Stimulated activated CD4-positive, alpha-beta T cell treated with anti-CD3 and anti-CD28 coated beads, Interleukin-15, amount 100 ng/mL, for 1 hour (primary cell): ENCODE measurements at places on chromosomes 12 and 14.

DNA sequence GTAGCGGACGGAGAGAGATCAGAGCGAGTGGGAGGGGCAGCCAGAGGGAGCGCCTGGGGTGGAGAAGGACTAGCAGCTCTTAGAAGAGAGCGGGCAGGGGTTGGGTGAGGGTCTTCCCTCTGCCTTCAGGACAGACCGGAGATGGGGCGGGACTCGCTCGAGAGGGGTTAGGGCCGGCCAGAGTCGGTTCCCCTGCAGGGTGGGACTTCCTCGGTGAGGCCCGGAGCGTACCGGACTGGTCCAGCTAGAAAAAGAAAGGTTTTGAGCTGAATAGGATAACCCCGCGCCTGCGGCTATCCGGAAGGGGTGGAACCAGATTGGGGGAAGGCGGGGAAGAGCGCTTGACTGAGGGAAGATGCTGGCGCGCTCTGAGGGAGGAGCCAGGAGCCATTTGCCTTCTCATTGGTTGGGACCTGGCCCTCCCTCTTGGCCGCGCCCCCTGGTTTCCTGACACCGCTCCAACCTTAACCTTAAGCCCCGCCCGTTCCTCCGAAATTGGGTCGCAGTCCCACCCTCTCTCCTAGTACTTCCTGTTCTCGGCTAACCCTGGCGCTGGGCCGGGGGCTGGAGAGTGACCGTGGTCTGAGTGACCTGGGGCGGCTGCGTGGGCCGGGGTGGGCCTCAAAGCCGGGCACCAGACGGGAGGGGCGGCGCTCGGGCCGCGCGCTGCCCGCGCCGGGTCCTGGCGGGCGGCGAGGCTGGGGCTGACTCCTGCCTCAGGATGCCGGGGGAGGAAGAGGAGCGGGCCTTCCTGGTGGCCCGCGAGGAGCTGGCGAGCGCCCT, at the start of gene RNF31:
TSS of gene RNF31 (plus strand) at position 521 of the 783 bp plus-strand sequence. CDS start at position 722, 201 bp downstream.
- DNase-seq = peak; percentile 94

DNA sequence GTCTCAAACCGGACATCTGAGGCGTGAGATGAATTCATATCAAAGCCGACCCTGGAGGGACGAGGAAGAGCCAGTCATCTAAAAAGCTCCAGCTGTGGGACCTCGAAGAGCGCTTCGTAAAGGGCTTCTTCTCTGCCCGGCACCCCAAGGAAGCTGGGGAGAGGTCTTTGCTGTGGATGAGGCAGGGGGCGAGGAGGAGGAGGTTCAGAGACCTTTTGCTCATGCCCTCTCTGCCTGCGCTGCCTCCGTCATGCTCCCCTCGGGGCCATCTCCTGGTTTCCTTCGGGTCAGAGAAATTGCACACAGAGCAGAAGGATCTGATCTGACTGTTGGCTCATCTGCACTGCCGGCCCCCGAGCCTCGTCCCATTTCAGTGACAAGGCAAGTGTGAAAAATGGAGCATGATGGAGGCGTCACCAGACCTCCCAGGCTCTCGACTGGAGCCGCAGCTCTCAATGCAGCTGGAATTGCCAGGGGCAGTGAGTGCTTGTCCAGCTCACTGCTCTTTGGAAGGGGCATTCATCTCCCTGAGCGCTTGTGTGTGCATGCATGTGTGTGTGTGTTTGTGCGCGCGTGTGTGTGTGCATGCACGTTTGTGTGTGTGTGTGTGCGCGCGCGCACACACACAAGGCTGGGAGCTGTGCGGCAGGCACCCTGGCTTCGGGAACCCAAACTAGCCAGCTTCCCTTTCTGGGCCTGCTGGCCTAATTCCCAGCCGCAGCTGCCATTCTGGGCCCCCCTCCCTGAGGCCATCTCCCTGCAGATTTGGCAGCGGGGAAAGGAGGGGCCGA, 9.2 kb downstream of the CABP1 start:
- no peak for DNase-seq

DNA sequence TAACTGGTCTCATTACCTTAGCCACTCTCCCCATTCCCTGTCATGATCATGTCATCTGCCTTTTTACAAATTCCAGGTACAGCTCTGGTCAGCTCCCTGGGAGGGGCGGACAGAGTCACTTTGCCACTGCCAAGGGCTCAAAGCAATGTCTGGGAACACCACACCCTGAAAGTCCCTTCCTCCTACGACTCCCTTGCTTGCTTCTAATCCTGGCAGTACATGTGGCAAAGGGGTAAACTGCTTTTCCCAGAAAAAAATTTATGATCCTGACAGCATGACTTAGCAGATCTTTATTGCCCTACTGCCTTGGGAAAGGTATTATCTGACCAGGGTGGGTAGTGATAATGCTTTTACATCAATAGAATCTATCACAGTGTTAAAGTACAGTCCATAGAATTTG, 376.0 kb upstream of the PDE3A start:
- DNase-seq = no peak

DNA sequence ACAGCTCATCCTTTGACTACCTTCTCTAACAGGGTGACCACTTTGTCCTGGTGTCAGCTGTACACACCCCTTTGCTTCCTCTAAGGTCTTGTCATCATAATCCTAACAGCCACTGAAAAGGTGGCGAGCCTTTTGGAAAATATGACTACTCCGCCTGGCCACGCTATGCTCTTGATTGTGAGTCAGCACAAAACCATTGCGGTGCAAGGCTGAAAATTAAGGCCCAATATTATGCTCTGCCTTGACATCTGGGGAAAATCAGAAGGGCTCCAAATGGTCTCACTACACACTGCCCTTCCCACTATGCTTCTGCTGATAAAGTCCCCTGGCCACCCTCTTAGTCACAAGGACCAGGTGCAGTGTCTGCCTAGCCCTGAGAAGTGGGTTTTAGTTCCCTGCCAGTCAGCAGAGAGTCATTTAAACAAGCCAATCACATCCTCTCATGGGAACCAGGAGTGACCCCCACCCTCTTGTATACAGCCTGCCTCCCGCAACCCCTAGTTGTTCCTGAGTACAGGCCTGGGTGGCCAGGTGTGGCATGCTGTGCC, 34.3 kb downstream of the FGD6 start:
- no peak for DNase-seq

DNA sequence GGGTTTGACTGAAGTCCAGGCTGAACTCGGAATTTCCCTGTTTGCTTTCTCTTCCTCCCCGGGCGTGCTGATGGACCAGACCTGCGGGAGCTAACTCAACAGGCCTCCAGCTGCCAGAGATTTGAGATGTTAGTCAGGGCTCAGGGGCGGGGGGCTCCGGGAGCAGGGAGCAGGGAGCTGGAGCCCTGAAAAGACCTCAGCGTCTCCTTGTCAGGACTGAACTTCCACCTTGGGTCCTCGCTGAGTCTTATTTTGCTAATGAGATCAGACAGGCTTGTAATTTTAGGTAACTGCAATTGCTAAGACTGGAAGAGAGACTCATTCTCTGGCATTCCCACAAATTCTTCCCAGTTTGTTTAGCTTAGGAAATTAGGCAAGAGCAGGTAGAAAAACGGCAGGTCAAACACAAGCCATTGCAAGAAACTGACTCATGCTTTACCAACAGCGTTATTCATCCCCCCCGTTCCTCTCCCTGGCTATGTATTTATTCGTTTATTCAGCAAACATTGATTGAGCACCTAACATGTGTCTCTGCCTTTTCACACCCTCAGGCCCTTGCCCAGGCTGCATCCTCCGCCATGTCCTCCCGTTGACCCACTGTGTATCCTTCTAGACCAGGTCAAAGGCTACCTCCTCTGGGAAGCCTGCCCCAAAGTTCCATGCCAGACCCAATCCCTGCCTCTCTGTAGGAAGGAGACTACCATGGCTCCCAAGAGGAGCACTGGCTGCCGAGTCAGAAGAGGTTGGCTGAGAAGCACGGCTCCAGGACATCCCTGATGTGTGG, 80.4 kb upstream of the DIO3 start:
- DNase-seq = no peak

DNA sequence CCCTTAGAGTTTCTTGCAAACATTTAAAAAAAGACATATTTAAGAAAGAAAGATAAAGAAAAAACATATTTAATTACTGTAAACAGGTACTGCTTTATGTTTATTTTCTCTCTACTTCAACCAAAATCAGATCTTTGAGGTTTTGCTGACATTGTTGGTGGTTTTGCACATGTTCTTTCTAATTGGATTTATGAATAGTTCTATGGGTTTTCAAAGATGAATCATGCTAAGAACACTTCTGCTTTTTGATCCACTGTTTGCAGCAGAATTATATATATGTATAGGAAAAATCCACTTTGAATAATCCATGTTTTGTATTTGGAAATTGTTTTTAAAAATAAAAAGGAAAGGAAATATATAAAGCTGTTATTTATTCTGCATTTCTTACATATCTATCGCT, 78.4 kb downstream of the FRMD6 start:
- DNase-seq = no peak

DNA sequence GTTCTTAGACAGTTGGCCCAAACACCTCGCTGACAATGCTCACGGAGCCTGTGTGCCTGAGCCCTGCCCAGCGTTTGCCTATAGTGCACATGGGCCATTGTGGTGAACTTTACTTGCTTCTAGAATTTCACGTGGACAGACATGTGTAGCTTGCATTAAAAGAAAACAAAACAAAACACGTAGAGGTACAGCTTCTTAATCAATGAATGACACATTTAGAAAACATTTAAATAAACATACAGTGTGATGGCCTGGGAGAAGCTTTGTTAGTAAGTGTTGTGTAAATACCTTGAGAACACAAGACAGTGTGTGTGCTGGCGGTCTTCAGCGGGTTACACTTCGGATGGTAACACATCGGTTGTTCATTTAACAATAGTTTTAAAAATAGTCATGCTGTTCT, 38.1 kb downstream of the SMOC1 start:
- no peak for DNase-seq

DNA sequence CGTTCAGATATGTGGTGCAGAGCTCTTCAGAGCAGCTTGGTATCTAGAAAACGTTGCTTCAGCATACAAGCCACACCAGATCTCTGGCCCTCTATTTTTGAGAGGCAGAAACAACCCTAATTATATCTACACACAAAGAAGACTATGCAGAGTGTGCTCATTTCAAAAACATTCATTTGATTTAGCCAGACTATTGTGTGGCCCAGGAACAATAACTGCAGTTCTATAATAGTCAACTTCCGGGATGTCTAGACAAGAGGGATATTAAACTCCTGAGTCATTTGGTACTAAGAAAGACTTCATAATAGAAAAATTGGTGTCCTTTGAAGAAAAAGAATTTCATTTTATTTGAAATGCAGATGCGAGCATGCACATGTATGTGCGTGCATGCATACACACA, 153.8 kb downstream of the PELI2 start:
- no peak for DNase-seq

- DNase-seq = no peak
These were observed 23.2 kb downstream of the HSPB8 start for GRCh38 chr12:119201789-119202543.

DNA sequence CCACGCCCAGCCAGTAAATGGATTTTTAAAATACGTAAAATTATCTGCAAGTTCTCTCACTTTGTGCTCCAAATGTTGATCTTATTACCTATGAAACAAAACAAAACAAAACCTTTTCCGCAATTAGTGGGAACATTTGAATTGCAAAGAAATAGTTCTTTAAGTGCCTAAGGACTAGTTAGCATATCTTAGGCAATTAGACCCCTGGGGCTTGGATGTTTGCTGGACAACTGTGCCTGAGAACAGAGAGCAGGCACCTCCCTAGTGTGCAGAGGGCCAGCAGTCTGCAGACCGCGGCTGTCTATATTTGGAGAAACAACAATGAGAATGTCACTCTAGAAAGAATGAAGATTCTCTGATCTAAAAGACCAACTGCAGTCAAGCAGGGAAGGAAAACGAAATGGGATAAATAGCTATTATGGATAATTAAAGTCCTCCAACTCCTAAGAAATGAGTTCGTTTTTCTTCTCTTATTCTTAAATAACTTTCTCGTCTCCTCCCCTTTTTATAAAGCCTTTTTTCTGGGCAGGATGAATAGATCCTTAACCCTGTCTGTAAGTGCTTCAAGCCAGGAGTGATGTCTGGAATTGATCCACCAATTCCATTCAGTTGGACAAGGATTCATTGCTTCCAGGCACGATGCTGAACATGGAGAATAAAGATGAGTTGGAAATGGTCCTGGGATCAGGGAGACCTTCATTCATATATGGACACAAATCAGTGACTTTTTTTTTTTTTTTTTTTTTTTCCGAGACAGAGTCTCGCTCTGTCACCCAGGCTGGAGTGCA, 16.2 kb downstream of the SLC17A8 start:
- no peak for DNase-seq

DNA sequence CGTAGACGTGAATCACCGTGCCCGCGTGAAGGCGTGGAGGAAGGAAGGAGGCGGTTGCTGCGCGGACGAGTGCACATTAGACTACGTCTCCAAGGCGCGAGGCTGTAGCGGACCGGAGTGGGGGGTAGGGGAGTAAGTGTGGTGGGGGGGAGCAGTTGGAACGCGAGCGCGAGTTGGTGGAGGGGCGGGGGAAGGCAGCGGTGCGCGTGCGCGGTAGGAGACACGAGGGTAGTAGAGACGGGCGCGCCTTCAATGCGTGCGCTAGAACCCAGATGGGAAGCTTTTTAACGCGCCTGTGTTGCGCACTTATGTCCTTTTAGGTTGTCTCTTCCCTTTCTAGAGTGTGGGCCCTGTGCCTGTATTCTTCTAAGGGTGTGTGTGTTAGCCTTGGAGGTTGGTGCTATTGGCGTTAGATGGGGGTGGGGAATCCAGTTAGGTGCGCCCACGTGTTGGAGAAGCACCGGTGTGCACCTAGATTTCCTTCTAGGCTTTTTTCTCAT, 604 bp downstream of the EIF4B start:
- DNase-seq = peak; percentile 76

- no peak for DNase-seq
These were observed 154.3 kb downstream of the NTF3 start for GRCh38 chr12:5586201-5586600.

DNA sequence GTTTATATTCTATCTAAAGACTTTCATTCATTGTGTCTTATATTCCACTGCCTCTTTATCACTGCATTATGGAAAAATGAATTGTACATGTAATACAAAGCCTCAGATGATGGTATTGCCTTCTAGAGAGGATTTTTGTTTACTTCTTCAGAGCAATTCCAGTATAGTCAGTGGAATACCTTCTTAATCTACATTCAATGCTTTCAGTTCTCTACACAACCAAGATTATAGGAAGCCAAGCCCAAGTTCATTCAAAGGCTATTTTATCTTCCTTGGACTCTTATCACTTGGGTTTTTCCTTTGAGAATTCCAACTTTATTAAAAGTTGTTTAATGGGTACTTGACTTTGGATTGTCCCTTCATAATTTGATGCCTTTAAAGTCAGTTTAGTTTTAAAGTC, 1971.0 kb upstream of the FLRT2 start:
- DNase-seq = no peak

DNA sequence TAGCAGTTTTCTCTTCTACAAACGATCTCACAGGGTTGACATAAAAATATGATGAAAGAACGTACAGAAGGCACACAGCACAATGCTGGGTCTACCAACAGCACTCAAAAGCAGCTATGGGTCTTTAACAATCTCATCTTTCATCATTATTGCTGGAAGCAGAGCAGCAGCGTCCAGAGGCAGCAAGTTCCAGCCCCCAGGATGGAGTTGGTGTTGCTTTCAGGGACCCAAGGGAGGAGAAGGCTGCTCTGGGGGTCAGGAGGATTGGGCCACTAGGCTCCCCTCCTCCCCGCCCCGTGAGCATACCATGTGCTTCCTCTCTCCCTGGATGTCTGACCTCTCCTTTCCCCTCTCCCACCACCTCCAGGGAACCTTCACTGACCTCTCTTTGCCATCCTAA, 13.3 kb downstream of the KCTD10 start:
- no peak for DNase-seq

- no peak for DNase-seq
These were observed 860.6 kb upstream of the MGAT4C start for GRCh38 chr12:87116780-87117179.
